ENCODE measurements at places on chromosomes 12 and 14.

DNA sequence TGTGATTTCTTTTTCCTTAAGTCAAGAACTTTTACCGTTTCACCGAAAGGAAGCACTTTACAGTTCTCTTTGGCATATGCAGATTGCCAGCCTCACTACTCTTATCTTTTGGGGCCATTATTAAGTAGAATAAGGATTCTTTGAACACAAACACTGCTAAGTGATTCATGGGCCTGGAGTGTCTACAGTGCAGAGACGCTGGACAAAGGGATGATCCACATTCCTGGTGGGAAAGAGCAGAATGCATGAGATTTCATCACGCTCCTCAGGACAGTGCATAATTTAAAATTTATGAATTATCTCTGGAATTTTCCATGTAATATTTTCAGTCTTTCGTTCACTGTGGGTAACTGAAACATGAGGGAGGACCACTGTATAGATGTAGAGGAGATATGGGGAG, 90.2 kb downstream of the TTLL5 start:
- DNase-seq, result no peak

GRCh38 chr12:89179245-89179644, 173.1 kb downstream of the DUSP6 start:
- no peak for DNase-seq

- no peak for DNase-seq
Measured at GRCh38 chr12:1078002-1078401, 87.0 kb downstream of the ERC1 start.

GRCh38 chr12:78385541-78385940, 479.0 kb upstream of the SYT1 start:
- no peak for DNase-seq

- DNase-seq, result no peak
Measured at GRCh38 chr14:37406095-37406494, 189.0 kb downstream of the FOXA1 start.
